DMS53 (cell line): ENCODE measurements at places on chromosomes 11 and 22.

DNA sequence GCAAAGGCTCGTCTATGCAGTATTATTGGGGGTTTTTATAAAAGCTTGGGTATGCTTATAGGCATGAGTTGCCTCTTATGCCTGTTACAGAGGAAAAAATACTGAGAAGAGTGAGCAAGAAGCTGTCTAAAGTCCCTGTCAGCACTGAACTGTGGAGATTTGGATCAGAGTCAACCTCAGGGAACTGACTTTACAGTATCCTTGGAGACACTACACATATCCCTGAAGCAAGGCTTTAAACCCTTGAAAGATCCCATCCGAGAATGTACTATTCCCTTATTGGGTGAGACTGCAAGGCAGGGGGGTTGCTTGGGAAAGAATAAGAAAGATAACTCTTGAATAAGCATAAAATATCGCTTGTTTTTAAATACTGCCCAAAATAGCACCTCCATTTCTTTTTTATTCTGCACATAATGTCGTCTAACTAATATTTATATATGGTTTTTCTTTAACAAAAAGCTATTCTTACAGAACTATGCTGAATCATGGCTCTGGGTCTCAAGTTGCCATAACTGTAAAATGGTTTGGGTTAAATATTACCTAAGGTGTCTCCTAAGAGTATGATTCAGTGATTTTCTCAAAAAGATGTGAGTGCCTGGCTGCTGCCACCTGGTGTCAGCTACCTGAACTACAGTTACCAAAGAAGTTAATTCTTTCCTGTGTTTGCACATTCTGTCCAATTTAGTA is 1062.8 kb downstream of the DLG2 start:
- peak; percentile 95 for DNase-seq

- no peak for DNase-seq
These were observed 1.9 kb downstream of the KCTD17 start for GRCh38 chr22:37053310-37054055.

- DNase-seq = peak; percentile 50
These were observed 557 bp downstream of the GTPBP1 start for GRCh38 chr22:38706101-38706900.

- DNase-seq = no peak
These were observed 406.8 kb downstream of the SHANK2 start for GRCh38 chr11:70845591-70846041.

GRCh38 chr22:20636075-20636812 is 128.8 kb downstream of the MED15 start:
- DNase-seq = no peak

GRCh38 chr11:68009391-68010089 is 587 bp upstream of the ALDH3B1 start:
- peak; percentile 51 for DNase-seq

DNA sequence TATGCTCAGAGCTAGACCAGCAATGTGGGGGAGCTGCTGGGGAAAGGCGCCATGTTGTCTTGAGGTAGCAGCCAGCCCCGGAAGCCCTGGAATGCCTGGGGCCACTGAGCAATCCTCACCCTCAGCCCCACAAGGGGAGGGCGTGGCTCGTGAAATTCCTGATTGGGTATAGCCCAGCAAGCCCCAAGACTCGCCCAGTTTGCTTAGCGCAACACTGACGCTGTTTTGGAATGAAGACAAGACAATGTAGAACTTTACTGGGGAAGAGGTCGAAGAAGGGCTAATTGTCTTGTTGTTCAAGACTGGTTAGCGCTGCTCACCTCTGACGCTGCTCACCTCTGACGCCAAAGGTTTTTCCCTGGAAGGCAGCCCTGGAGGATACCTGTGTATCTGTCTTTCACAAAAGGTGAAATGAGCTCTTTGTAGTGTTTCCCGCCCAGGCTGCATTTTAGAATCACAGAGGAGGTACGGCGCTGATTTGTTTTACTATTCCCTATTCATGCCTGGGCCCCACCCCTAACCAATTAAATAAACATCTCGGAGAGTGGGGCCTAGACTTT is 47.6 kb downstream of the ST3GAL4 start:
- DNase-seq = no peak

GRCh38 chr22:23036684-23037428 is 33.5 kb upstream of the GNAZ start:
- DNase-seq = peak; percentile 77

- DNase-seq = no peak
These were observed 12.6 kb upstream of the PRDM11 start for GRCh38 chr11:45133878-45134277.

GRCh38 chr11:61916737-61917333 is 531 bp downstream of the RAB3IL1 start:
- DNase-seq = no peak
